Mucosa of gallbladder (tissue), 1 donor: ENCODE measurements at places on chromosomes 2 and 18. TPM values are rescaled to one million over a fixed set of nuclear protein-coding genes. Genes with fewer than 3 reads are reported as not detected.

Gene CNDP1
- total RNA-seq: 4.0 TPM

Gene DNAJC5G
- total RNA-seq: not detected

Gene FOSL2
- 162 TPM for total RNA-seq

Gene SLC4A3
- total RNA-seq: 7.3 TPM

Gene TACR1
- total RNA-seq: 0.83 TPM

Gene AKAIN1
- not detected for total RNA-seq

Gene CNTNAP5
- total RNA-seq: 31.7 TPM

Gene MAP3K19
- not detected for total RNA-seq

Gene FEV
- total RNA-seq: not detected

Gene INPP5D
- total RNA-seq: 30.4 TPM

Gene HAAO
- total RNA-seq: 20.9 TPM

Gene MYOM1
- 138 TPM for total RNA-seq

Gene FAM161A
- 3.8 TPM for total RNA-seq

Gene CCDC74A
- total RNA-seq: 11.5 TPM

Gene SLC9A4
- total RNA-seq: 19.9 TPM

Gene EML6
- total RNA-seq: 2.1 TPM

Gene GMPPA
- 49.2 TPM for total RNA-seq

Gene TRIM43
- total RNA-seq: not detected

Gene UBE2F
- total RNA-seq: 48.5 TPM

Gene NDUFAF7
- 11.4 TPM for total RNA-seq

Gene CSRNP3
- 7.1 TPM for total RNA-seq

Gene DLGAP1
- total RNA-seq: 105 TPM

Gene GPR35
- 71.2 TPM for total RNA-seq

Gene DLX2
- 0.14 TPM for total RNA-seq

Gene MYO3B
- total RNA-seq: 0.23 TPM

Gene OR6B2
- not detected for total RNA-seq

Gene THADA
- 35.9 TPM for total RNA-seq

Gene EFHD1
- 6.0 TPM for total RNA-seq

Gene CABLES1
- 14.6 TPM for total RNA-seq

Gene REG3A
- 2.9 TPM for total RNA-seq

Gene LYPD6
- 30.1 TPM for total RNA-seq

Gene MFSD6
- 62.9 TPM for total RNA-seq

Gene SIX2
- total RNA-seq: not detected

Gene SOWAHC
- total RNA-seq: 19.4 TPM

Gene AFG3L2
- total RNA-seq: 39.2 TPM

Gene PLEKHB2
- total RNA-seq: 71.4 TPM

Gene AQP12B
- not detected for total RNA-seq

Gene ASB18
- not detected for total RNA-seq

Gene KIAA1328
- total RNA-seq: 5.7 TPM

Gene AFF3
- total RNA-seq: 9.1 TPM

Gene IFT172
- total RNA-seq: 54.4 TPM

Gene ACMSD
- 47.0 TPM for total RNA-seq

Gene ZNF142
- total RNA-seq: 32.8 TPM

Gene SKA1
- 0.55 TPM for total RNA-seq
